ENCODE measurements at places on chromosomes 1 and 21.

GRCh38 chr1:163060343-163061007, 8.7 kb upstream of the RGS4 start:
- DNase-seq = no peak

DNA sequence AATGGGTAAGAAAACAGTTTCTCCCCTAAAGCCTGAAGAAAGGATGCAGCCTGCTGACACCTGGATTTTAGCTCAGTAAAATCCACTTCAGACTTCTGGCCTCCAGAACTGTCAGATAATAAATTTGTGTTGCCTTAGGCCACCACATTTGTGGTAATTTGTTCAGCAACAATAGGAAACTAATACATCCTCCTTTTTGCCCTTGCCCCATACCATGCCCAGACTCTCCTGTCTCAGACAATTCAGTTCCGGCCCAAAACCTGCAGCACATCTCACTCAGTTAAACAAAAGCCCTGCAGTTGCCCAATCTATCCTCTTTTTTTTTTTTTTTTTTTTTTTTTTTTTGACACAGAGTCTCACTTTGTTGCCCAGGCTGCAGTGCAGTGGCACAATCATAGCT, 25.8 kb downstream of the SMIM12 start:
- DNase-seq = no peak

GRCh38 chr1:227362039-227362438, 43.7 kb upstream of the CDC42BPA start:
- no peak for DNase-seq

DNA sequence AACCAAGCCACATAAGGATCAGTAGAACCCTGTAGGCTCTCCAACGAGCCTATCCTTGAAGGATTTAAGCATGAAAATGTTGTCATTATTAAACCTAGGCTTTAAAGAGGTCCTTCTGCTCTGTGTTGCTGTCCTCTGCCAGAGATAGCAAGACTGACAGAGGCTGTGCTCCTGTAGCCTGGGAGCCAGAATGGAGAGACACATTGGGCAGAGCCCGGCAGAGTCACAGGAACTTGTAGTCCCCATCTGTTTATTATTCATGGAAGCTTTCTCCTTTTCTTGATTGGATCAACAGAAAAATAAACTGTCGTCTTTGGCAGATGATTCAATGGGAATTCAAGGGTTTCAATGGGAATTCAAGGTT, 19.2 kb upstream of the SLAMF1 start:
- no peak for DNase-seq

DNA sequence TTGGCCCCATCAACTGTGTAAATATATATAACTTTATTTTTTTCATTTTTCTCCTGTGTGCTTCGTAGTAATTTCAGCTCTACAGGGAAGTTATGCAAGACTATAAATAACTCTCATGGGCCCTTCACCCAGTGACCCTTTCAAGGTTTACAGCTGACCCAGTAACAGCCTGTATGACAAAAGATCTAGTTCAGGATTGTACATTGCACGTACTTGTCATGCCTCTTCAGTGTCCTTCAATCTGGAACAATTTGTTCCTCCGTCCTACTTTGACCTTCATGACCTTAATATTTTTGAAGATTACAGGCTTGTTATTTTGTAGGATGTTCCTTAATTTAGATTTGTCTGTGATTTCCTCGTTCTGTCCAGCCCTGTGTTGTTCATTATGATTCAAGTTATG, 40.5 kb downstream of the BRINP2 start:
- DNase-seq = no peak

Measured in DMS79 treated with DMSO at 0.1 percent for 48 hours (cell line).